ENCODE measurements at places on chromosomes 1 and 21.

DNA sequence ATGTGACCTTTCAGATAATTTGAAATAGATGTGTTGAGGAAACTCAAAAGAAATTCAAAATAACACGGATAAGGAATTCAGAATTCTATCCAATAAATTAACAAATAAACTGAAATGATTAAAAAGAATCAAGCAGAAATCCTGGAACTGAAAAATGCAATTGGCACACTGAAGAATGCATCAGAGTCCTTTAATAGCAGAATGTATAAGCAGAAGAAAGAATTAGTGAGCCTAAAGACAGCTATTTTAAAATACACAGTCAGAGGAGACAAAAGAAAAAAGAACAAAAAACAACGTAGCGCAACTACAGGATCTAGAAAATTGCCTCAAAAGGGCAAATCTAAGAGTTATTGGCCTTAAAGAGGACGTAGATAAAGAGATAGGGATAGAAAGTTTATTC lies 99.6 kb upstream of the SAMSN1 start:
- DNase-seq, result no peak

- DNase-seq, result no peak
Observed at GRCh38 chr21:14312871-14313270, 70.1 kb downstream of the HSPA13 start.

GRCh38 chr1:190436615-190437014 lies 41.0 kb downstream of the BRINP3 start:
- no peak for DNase-seq

- no peak for DNase-seq
Observed at GRCh38 chr21:22561946-22562345, 1563.7 kb downstream of the NCAM2 start.

GRCh38 chr1:30522031-30523004 lies 201.1 kb downstream of the MATN1 start:
- no peak for DNase-seq

GRCh38 chr1:240099329-240099728 lies 7.6 kb downstream of the FMN2 start:
- DNase-seq, result no peak
